ENCODE measurements at places on chromosomes 3 and 15.

DNA sequence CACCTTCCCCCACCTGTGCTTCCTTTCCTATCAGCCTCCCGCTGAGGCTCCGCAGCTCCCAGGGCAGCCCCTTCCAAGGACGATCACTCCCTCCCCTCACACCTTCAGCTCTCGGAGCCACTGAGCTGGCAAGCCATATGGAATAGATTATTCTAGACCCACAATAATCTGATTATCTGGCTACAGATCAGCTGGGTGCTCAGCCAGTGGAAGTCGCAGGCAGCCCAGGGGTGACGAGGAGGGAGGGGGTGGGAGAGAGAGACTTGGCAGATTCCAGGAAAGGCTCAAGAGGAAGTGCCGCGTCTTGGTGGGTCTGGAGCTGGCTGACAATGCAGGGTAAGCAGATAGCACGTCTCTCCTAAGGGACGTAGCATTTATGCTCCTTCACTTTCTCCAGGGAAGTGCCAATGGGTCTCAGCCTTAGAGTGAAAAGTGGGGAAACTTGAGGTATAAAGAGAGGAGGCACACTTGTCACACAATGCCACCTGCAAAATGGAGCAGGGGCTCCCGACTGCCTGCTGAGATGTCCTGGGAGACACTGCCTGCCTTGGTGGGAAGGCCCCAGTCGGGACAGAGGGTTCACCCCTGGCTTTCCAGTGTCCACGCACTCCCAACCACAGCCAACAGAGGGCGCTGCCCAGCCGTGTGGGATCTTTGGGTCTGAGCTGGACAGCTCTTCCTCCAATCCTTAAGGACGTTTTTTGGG lies 9.4 kb upstream of the MESP1 start:
- DNase-seq, result peak; percentile 85

GRCh38 chr15:41568350-41569017 lies 9.5 kb downstream of the TYRO3 start:
- no peak for DNase-seq

GRCh38 chr15:72545156-72545555 lies 71.0 kb downstream of the ARIH1 start:
- DNase-seq, result no peak

DNA sequence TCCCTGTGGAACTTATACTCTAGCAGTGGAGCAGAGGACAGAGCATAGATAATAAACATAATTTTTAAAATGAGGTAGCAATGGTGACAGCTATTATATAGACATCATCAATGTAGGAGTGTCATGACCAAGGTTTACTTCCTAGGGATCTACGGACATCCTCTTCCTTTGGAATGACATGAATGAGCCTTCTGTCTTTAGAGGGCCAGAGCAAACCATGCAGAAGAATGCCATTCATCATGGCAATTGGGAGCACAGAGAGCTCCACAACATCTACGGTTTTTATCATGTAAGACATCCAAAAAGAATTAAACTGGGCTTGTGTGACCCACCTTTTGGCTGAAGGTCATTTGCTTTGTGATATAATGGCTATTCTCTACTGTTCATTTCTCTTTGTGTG lies 30.1 kb upstream of the CAPN3 start:
- DNase-seq, result no peak

GRCh38 chr15:72086920-72087648 lies 30.9 kb downstream of the MYO9A start:
- no peak for DNase-seq

DNA sequence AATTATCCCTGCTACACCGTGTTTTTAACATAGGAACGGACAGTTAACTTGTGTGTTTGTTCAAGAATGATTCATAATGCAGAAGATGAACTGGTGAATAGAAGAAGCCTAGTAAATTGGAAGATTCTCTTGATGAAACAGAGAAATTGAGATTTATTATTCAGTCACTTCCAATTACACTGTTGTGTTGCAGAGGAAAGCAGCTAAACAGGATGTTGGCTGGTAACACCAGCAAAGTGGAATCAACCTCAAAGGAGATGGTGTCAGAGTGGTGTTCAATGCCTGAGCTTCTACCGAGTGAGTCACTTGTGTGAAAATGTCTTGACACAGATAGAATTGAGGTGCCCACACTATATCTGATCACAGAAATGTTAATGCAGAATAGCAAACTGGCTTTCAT lies 399.6 kb downstream of the LPP start:
- peak; percentile 32 for DNase-seq

DNA sequence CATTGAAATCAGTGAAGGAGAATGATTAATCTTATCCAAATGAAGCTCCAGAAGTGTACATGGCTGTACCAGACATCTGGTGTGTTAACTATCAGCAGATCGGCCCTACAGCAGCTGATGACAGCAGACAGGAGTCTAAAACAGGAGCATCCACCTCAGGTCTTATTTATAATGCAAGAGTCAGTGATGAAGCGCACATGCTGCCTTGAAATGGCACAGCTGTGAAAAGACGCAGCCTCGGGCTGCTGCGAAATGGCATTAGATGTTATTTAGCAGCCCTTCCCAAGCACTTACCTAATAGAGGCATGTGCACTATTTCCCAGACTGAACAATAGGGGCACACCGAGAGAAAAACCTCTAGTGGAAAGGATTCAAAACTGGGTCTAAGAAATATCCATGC lies 472.3 kb upstream of the CBLB start:
- DNase-seq, result no peak

GRCh38 chr15:81101894-81102815 lies 31.9 kb upstream of the CFAP161 start:
- DNase-seq, result no peak

- peak; percentile 35 for DNase-seq
Observed at GRCh38 chr3:72288955-72289691, 504.2 kb upstream of the PROK2 start.

- no peak for DNase-seq
Observed at GRCh38 chr15:99668533-99669182, 64.6 kb downstream of the LYSMD4 start.

Measured in activated naive CD4-positive, alpha-beta T cell treated with anti-CD3 and anti-CD28 coated beads for 36 hours (primary cell).